Osteocyte (in vitro differentiated cells): ENCODE measurements at places on chromosomes 2 and 18. TPM values are rescaled to one million over a fixed set of nuclear protein-coding genes. Genes with fewer than 3 reads are reported as not detected.

ANKRD23 gene
- total RNA-seq: 4.4 and 5.7 TPM in 2 replicates

PIEZO2 gene
- total RNA-seq: 134 and 139 TPM in 2 replicates

SLC9A4 gene
- not detected in 2 replicates for total RNA-seq

DTNA gene
- total RNA-seq: 6.2 and 7.1 TPM in 2 replicates

PKDCC gene
- 37.1 and 42.2 TPM in 2 replicates for total RNA-seq

DUSP2 gene
- total RNA-seq: 0.68 and 0.78 TPM in 2 replicates

ARHGEF33 gene
- total RNA-seq: 0.48 and 0.65 TPM in 2 replicates

CAPN13 gene
- total RNA-seq: not detected in 2 replicates

GAREM2 gene
- total RNA-seq: 15.2 and 20.8 TPM in 2 replicates

PLEKHH2 gene
- 17.4 and 19.6 TPM in 2 replicates for total RNA-seq

FABP1 gene
- total RNA-seq: not detected in 2 replicates

SPATA3 gene
- not detected in 2 replicates for total RNA-seq

KCNIP3 gene
- total RNA-seq: 0.57 and 1.4 TPM in 2 replicates
